ENCODE measurements at places on chromosomes 6 and 20. TPM values are rescaled to one million over a fixed set of nuclear protein-coding genes. Genes with fewer than 3 reads are reported as not detected.
A peak's percentile ranks its signal among the peaks of the same experiment; 100 is the strongest.

Gene MAD2L1BP
- 282 TPM for total RNA-seq

GRCh38 chr6:142937986-142938385, 7.0 kb downstream of the HIVEP2 start:
- no peak overlapping the region for H3K4me3 ChIP-seq
- no peaks in the 10 kb centered on the region for H3K27me3 ChIP-seq
- no peak for DNase-seq
- peaks cover 41% of the 10 kb centered on the region for H3K4me1 ChIP-seq
- H3K27ac ChIP-seq = no peak overlapping the region

DNA sequence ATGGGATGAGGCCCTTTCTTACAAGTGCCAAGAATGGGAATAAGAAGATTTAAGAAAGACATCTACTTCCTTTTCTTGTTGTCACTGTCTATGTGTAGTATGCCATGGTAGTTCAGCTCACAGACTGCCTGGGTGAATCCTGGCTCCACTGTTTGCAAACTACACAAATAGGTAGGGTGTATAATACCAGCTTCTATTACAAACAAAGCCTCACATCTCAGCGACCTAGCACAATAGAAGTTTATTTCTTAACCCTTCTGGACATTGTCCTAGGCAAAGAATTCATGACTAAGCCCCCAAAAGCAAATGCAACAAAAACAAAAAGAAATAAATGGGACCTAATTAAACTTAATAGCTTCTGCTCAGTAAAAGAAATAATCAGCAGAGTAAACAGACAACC, 74.5 kb downstream of the LINC00237 start:
- H3K36me3 ChIP-seq = no peaks in the 10 kb centered on the region
- no peak overlapping the region for H3K27ac ChIP-seq
- no peak for DNase-seq
- no peaks in the 10 kb centered on the region for H3K4me1 ChIP-seq
- no peaks in the 10 kb centered on the region for H3K27me3 ChIP-seq

GRCh38 chr6:56902641-56903464, 52.1 kb upstream of the BEND6 start:
- H3K27ac ChIP-seq = no peak overlapping the region
- H3K27me3 ChIP-seq = no peaks in the 10 kb centered on the region

GRCh38 chr20:22008456-22008855, 303.0 kb downstream of the PAX1 start:
- H3K4me3 ChIP-seq = no peak overlapping the region
- H3K27ac ChIP-seq = no peak overlapping the region
- DNase-seq = no peak
- H3K27me3 ChIP-seq = no peaks in the 10 kb centered on the region
- H3K36me3 ChIP-seq = no peaks in the 10 kb centered on the region

DNA sequence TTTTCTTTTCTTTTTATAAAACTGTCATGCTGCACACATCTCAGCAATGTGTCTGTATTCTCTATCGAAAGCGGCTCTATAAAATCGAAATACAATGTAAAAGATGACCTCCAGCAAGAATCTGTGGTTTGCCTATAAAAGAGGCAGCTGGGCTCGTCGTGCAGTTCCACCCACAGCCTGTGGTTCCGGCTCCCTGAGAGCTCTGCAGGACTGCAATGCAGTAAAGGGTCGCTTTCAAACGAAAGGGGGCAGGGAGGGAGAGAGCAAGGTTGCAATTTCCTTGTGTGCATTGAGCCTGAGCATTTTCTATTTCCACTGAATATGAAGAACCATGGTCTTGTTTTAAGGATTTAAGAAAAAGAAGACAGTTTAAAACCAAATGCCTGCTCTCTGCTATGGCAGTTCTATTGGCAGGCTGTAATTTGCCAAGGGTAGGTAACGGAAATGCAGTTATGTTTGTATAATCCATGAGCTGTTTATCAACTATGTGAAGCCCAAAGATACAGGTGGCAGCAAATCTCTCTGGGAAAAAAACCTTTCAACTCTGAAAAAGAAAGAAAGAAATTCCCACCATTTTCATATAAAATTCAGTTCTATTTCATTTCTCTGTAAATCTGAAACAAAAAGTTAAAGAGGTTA, 236.5 kb downstream of the HACE1 start:
- no peaks in the 10 kb centered on the region for H3K36me3 ChIP-seq
- H3K27me3 ChIP-seq = no peaks in the 10 kb centered on the region
- DNase-seq = no peak
- H3K4me3 ChIP-seq = no peak overlapping the region
- no peak overlapping the region for H3K27ac ChIP-seq

DNA sequence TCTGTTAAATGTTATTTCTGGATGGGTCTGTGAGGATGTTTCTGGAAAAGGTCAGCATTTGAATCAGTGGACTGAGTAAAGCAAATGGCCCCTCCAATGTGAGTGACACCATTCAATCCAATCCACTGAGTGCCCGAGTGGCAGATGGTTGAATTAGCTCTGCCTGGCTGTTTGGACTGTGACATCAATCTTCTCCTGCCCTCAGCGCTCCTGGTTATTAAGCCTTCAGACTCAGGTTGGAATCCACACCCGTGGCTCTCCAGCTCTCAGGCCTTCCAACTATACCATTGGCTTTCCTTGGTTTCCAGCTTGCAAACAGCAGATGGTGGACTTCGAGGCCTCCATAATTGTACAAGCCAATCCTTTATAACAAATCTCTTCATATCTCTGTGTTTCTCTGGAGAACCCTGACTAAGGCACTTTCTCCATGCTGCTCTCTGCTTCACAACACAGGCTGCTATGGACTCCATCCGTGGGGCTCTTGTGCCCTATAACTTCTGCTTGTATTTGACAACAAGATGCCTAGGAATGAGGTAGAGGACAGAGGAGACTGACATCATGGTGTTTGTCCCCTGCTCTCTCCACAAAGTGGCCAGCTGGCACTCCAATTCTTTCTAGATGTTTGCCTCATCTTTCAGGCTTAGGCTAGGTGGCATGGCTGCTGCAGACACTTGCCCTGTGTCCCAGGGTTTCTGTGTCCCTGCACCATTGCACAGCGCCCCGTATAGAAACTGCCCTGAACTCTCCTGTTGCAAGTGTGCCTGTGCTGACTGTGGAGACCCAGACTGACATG, 4.8 kb upstream of the CSTL1 start:
- no peak for DNase-seq
- no peak overlapping the region for H3K4me3 ChIP-seq
- H3K27me3 ChIP-seq = no peaks in the 10 kb centered on the region
- H3K4me1 ChIP-seq = no peaks in the 10 kb centered on the region
- H3K36me3 ChIP-seq = no peaks in the 10 kb centered on the region

DNA sequence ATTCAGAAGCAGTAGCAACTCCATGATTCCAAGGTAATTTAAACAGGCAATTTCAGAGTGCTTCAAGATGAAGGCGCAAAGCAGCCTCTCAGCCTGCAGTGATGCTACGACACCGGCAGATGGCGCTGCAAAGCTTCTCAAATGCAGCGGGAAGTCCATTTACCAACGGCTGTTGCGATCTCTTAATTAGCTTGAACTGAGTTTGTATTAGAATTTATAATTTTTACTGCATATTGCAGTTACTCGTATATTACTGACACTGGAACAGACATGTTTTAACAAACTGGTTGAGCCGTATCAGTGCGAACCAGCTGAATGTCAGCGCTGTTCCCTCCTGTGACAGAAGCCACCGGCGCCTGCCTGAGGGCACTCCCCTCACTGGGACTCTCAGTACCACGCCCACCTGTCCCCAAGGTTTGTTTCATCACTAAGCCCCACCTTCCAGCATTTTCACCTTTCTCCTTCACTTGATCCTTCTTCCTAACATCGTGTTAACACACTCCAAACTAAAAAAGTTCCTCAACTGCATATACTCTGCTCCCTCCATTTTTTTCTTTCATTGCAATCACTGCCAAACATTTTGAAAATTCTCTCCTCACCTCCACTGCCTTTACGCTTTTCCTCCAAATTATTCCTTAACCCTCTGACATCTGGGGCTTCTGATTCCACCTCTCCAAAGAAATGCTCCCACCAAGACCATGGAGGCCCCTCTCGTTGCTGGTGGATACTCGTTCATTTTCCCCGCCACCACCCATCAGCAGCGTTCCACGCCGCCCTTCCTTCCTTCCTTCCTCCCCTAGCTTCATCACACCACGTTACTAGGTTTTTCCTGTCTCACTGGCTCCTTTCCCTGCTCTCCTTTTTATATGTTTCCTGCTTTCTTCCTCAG, 14.5 kb downstream of the GNL1 start:
- peak overlapping the region; percentile 35 for H3K4me3 ChIP-seq
- peak; percentile 95 for DNase-seq
- peak overlapping the region; percentile 67 for H3K27ac ChIP-seq
- peaks cover 25% of the 10 kb centered on the region for H3K4me1 ChIP-seq

Gene LTA
- total RNA-seq = not detected

Gene ITPR3
- total RNA-seq = 142 TPM

DNA sequence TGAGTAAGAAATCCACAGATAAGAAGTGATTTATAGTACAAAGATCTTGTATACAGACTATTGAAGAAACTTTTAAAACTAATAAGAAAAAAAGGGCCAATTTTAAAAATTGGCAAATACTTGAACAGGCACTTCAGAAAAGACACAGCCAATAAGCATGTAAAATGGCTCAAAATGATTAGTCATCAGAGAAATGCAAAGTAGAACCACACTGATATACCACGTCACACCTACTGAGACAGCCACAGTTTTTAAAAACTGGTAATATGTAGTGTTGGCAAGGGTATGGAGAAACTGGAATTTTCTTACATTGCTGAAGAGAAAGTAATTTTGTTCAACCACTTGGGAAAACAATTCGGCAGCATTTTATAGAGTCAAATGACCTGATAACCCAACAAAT, 488.9 kb upstream of the HTR1E start:
- no peaks in the 10 kb centered on the region for H3K36me3 ChIP-seq
- H3K27me3 ChIP-seq = no peaks in the 10 kb centered on the region
- H3K27ac ChIP-seq = no peak overlapping the region

DNA sequence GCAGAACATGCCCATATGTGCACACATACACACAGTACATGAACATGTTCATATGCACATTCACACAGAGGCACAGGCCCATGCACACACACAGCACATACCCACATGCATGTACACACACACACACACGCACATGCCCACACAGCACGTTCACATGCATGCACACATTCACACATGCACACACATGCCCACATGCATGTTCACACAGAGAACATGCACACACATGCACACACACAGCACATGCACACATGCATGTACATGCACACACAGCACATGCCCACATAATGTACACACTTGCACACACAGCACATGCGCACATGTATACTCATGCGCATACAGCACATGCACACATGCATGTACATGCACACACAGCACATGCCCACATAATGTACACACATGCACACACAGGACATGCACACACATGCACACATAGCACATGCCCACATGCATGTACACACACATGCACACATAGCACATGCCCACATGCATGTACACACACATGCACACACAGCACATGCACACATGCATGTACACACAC, 25.9 kb downstream of the RNASET2 start:
- no peaks in the 10 kb centered on the region for H3K27me3 ChIP-seq
- H3K4me1 ChIP-seq = peaks cover 5% of the 10 kb centered on the region
- H3K27ac ChIP-seq = no peak overlapping the region

DNA sequence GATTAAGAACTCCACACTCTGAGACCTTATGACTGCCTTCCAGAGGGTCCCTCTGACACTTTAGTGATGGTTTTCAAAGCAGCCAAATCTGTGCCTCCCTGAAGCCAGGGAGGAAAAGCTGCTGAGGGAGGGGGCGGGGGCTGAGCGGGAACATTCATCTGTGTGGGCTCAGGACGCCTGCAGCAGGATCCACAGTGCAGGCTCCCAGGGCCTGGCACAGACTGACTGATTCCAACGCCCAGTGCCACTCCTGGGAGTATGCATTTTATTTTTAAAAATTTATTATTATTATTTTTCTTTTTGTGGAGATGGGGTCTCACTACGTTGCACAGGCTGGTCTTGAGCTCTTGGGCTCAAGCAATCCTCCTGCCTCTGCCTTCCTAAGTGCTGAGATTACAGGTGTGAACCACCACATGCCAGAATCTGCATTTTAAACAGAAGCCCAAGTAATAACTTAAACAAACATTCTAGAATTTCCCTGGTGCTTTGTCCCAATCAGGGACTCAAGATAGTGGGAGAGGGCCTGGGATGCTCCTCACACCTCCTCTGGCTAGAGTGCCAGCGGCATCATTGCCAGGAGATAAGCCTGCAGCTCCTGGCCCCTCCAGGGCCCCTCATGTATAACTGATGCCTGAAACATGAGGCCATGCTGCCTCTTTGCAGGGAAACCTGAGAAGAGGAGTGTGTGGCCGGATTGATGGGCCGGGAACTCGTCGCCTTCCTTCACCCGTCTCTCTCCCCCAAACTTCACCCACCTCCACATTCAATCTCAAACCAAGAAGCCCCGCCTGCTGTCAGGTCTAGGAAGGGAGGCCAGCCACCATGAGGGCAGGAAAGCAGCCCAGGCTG, 438 bp upstream of the TMC2 start:
- no peaks in the 10 kb centered on the region for H3K36me3 ChIP-seq
- H3K27me3 ChIP-seq = no peaks in the 10 kb centered on the region
- H3K4me1 ChIP-seq = no peaks in the 10 kb centered on the region

GRCh38 chr6:50962213-50962759, 143.6 kb downstream of the TFAP2B start:
- no peaks in the 10 kb centered on the region for H3K27me3 ChIP-seq
- no peaks in the 10 kb centered on the region for H3K4me1 ChIP-seq
- H3K36me3 ChIP-seq = no peaks in the 10 kb centered on the region
- no peak for DNase-seq
- no peak overlapping the region for H3K27ac ChIP-seq

GRCh38 chr20:57395111-57395966, 4.1 kb downstream of the RBM38 start:
- DNase-seq = peak; percentile 73
- H3K4me3 ChIP-seq = peak overlapping the region; percentile 15
- no peaks in the 10 kb centered on the region for H3K27me3 ChIP-seq
- H3K27ac ChIP-seq = peak overlapping the region; percentile 92
- H3K4me1 ChIP-seq = peaks cover 89% of the 10 kb centered on the region

DNA sequence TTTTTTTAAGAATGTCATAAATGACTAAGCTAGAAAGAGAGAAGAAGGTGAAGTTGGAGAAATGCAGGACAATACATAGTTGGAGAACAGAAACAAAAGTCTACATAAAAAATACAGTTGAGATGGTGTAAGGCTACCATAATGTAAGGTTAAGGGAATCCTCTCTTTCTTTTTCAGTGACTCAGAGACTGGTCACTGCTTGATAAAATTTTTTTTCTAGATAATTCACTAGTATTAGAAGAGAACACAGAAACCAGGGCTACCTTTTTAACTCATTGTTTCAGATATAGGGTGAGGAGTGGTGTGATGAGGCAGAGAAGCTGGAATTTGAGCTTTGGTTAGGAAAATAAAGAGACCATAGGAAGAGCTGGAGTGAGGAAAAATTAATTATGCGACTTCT, 18.2 kb upstream of the EDN1 start:
- H3K27me3 ChIP-seq = no peaks in the 10 kb centered on the region
- no peak overlapping the region for H3K4me3 ChIP-seq
- no peak for DNase-seq
- no peak overlapping the region for H3K27ac ChIP-seq
- H3K4me1 ChIP-seq = no peaks in the 10 kb centered on the region

Gene LKAAEAR1
- total RNA-seq = not detected
